ENCODE measurements at places on chromosomes 3 and 15. TPM values are rescaled to one million over a fixed set of nuclear protein-coding genes. Genes with fewer than 3 reads are reported as not detected.

GRCh38 chr15:62474771-62475124 is 309.7 kb upstream of the C2CD4B start:
- H3K27ac ChIP-seq, result peak overlapping the region; percentile 57
- no peak overlapping the region for H3K4me3 ChIP-seq
- H3K27me3 ChIP-seq, result no peaks in the 10 kb centered on the region
- H3K4me1 ChIP-seq, result peaks cover 48% of the 10 kb centered on the region

Gene GOLGA6B
- 0.80 TPM for total RNA-seq

GRCh38 chr15:88299497-88299896 is 43.0 kb upstream of the NTRK3 start:
- H3K27me3 ChIP-seq, result peaks cover 15% of the 10 kb centered on the region
- H3K36me3 ChIP-seq, result no peaks in the 10 kb centered on the region
- no peak overlapping the region for H3K4me3 ChIP-seq
- no peaks in the 10 kb centered on the region for H3K4me1 ChIP-seq
- no peak overlapping the region for H3K27ac ChIP-seq
- no peak for DNase-seq

GRCh38 chr3:148162132-148162531 is 535.6 kb upstream of the AGTR1 start:
- no peak for DNase-seq
- H3K27ac ChIP-seq, result no peak overlapping the region
- H3K4me1 ChIP-seq, result no peaks in the 10 kb centered on the region
- H3K36me3 ChIP-seq, result no peaks in the 10 kb centered on the region

DNA sequence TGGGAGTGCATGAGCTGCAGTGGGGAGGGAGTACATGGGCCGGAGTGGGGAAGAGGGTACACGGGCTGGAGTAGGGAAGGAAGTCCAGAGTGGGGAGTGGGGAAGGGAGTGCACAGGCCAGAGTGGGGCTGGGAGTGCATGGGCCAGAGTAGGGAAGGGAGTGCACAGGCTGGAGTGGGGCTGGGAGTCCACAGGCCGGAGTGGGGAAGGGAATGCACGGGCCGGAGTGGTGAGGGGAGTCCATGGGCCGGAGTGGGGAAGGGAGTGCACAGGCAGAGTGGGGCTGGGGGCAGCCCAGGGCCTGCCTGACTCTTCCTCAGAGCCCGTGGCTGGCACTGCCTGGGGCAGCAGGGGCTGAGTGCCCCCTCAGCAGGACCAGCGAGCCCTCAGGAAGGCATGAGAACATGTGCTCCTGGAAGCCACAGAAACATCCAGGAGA is 40.7 kb downstream of the KLF15 start:
- no peak overlapping the region for H3K4me3 ChIP-seq
- no peak overlapping the region for H3K27ac ChIP-seq
- no peak for DNase-seq
- H3K27me3 ChIP-seq, result no peaks in the 10 kb centered on the region
- H3K36me3 ChIP-seq, result no peaks in the 10 kb centered on the region
- H3K4me1 ChIP-seq, result no peaks in the 10 kb centered on the region

Gene GPR156
- 0.29 TPM for total RNA-seq

Gene KBTBD12
- 0.72 TPM for total RNA-seq

DNA sequence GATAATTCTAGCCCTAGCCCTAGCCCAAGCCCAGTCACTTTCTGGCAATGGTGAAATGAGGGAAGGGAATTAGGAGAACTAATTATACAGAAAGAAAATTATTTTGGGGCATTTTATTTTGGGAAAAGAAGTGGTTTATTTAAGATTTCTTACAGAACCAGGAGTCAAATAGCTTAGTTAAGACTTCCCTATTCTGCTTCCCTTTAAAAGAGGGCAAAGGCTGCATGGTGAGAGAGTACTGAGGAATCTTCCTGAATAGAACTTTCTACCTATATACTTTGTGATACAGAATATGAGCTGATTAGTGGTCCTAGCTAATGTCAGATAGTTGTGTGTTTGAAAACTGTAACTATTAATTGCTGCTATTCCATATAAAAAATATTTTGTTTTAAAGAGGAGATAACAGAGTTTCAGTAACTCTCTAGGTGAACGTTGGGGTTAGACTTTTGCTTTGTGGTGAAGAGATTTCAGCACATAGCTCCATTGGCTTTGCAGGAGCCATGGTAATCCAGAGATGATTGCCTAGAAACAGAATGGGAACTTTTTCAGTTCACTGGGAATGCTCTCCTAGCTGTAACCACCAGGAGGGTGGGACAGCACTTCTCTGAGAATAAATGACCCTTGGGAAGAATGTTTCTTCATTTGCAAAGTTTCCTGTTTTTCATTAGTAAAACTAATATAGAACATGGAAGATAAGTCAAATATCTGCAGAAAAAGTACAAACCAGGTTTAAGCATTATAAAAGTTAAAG is 5.3 kb upstream of the GCSAM start:
- DNase-seq, result no peak
- no peak overlapping the region for H3K27ac ChIP-seq
- H3K27me3 ChIP-seq, result no peaks in the 10 kb centered on the region
- no peak overlapping the region for H3K4me3 ChIP-seq
- H3K4me1 ChIP-seq, result no peaks in the 10 kb centered on the region
- no peaks in the 10 kb centered on the region for H3K36me3 ChIP-seq

DNA sequence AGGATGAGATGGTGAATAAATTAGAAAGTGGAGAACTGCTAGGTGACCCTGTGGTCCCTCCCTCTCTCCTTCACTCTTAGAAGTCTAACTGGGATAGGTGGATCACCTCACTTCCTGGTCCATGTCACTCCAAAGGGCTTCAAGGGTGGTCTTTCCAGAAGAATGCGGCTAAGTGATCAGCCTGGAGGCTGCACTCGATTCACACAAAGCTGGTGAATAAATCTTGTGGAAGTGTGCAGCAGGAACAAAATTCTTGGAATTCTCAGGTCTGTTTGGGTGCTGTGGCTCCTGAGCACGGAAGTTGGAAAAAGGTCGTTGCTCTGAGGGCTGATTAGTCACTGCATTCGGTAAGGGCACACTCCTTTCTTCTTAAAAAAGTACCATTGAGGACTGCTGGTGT is 46.3 kb downstream of the GASK1A start:
- H3K27ac ChIP-seq, result no peak overlapping the region
- H3K27me3 ChIP-seq, result no peaks in the 10 kb centered on the region
- H3K4me1 ChIP-seq, result peaks cover 5% of the 10 kb centered on the region
- no peaks in the 10 kb centered on the region for H3K36me3 ChIP-seq
- DNase-seq, result no peak
- H3K4me3 ChIP-seq, result no peak overlapping the region

GRCh38 chr15:88242586-88243555 is 13.7 kb downstream of the NTRK3 start:
- DNase-seq, result no peak
- no peak overlapping the region for H3K27ac ChIP-seq
- no peak overlapping the region for H3K4me3 ChIP-seq
- peaks cover 11% of the 10 kb centered on the region for H3K27me3 ChIP-seq

- DNase-seq, result no peak
- H3K4me3 ChIP-seq, result peak overlapping the region; percentile 74
- H3K27ac ChIP-seq, result peak overlapping the region; percentile 87
- no peaks in the 10 kb centered on the region for H3K27me3 ChIP-seq
These were observed 663 bp downstream of the PDCD10 start for GRCh38 chr3:167733961-167734497.

DNA sequence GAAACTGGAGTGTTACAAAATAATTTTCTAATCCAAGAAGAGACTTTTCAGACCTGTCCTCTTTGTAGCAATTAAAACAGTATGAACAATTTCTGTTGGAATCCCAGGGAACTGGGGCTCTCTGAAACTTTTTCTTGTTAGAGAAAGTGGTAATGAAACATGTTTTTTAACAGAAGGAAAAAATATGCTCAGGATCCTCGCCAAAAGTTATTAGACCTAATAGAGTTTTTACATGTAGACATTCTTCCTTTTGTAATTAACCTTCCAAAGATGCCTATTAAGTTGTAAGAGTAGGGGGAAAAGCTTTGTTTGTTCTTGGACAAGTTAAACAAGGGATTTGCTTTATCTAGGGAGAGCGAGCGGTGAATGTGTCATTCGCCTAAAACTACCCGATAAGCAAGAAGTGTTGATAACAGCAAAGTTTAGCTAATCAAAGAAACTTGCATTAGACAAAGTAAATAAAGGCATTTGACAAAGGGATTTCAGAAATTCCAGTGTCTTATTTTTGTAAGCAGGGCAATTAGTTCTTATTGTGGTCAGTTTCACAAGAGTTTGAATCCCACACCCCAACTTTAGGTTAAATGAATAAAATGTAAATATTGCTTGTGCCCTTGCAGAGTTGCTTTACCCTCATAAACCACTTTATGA is 2.3 kb downstream of the RARB start:
- peaks cover 12% of the 10 kb centered on the region for H3K4me1 ChIP-seq
- peak overlapping the region; percentile 56 for H3K4me3 ChIP-seq
- no peak overlapping the region for H3K27ac ChIP-seq

GRCh38 chr3:176767385-176767784 is 429.9 kb downstream of the TBL1XR1 start:
- H3K4me3 ChIP-seq, result no peak overlapping the region
- DNase-seq, result no peak
- no peaks in the 10 kb centered on the region for H3K36me3 ChIP-seq
- H3K27me3 ChIP-seq, result no peaks in the 10 kb centered on the region

DNA sequence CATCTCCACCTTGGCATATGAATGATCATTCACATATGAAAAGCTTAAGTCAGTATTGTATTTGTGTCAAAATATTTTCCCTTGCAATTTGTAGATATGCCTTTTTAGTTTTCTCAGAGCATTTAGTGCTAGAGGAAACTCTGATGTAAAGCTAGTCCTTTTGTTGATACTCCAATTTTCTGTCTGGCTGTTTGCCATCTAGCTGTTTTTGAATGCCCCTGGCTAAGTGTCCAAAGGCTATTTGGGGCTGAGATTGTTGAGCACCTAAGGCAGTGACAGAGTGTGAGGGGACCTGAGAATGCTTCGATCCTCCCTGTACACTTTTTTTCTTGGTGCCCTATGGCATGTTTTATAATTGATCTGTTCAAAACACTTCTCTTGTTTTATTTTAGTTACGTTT is 3.1 kb downstream of the SLC51B start:
- no peak overlapping the region for H3K27ac ChIP-seq
- H3K4me1 ChIP-seq, result peaks cover 10% of the 10 kb centered on the region
- no peak overlapping the region for H3K4me3 ChIP-seq
- no peak for DNase-seq
- no peaks in the 10 kb centered on the region for H3K36me3 ChIP-seq

DNA sequence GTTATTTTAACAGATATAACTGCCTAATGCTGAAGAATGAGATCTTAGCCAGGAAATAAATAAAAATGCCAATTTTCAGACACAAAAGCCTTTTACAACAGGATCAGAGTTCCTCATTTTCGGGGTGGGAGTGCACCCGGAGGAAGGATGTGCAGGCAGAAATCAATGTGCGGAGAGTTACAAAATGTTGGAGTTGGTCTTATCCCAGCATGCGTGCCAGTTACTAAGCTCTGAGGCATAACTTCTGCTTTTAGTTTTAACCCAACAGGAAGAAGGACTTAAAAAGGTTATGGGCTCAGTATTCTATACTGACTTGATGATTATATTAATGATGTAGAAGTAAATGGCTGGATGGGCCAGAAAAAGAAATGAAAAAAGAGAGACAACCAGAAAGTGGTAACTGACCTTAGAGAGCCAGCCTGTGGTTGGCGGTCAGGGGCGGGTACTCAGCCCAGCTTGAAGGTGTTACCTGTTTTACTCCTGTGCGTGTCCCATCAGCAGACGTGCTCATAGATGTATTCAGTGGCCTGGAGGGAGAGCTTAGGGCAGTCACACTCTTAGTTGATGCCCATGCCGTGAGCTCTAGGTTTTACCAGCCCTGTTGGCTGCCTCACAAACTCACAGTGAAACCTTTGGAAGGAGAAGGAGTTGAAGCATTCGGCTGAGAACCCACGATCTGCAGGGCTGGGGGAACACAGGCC is 164.7 kb downstream of the SV2B start:
- no peaks in the 10 kb centered on the region for H3K36me3 ChIP-seq
- no peaks in the 10 kb centered on the region for H3K27me3 ChIP-seq
- no peak for DNase-seq
- H3K27ac ChIP-seq, result peak overlapping the region; percentile 75

Gene PHLDB2
- 81.5 TPM for total RNA-seq

- H3K27me3 ChIP-seq, result no peaks in the 10 kb centered on the region
- no peak for DNase-seq
- H3K4me3 ChIP-seq, result no peak overlapping the region
- H3K4me1 ChIP-seq, result no peaks in the 10 kb centered on the region
- H3K27ac ChIP-seq, result no peak overlapping the region
These were observed 29.6 kb downstream of the LMLN start for GRCh38 chr3:197989651-197990050.

DNA sequence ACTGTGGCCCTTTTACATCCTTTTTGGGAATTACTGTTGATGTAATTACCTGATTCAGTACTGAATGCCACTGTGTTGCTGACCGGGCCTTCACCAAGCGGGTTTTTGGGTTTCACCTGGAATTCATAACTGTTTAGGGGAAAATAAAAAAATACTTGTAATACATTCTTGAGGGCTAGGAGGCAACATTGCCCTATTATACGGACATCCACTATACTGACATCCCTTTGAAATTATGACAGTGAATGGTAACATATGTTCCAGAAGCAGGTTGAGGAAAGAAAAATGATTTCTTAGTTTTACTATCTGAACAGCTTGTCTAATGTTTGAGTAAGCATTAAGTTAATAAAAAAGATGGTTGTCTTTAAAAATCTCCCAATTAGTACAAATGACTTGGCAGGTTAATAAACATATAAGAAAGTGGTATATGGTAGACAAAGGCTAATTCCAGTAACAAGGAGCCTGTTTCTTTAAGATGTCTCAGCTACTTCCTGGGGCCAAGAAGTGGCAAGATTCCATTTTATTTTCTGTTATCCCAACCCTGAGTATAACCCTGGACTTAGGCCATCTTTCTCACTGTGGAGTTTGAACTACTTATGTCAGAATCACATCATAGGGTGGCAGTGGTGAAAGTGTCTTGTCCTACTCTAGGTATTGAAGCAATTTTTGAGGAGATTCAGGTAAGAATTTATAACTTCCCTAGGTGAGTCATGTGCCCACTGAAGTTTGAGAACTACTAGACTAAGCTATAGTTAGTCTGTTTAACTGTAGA is 45.5 kb downstream of the TFG start:
- H3K27me3 ChIP-seq, result no peaks in the 10 kb centered on the region
- H3K4me1 ChIP-seq, result no peaks in the 10 kb centered on the region
- H3K4me3 ChIP-seq, result no peak overlapping the region
- no peak for DNase-seq
- peaks cover 49% of the 10 kb centered on the region for H3K36me3 ChIP-seq

Gene GPR149
- total RNA-seq, result not detected

GRCh38 chr3:151580591-151580990 is 119.7 kb upstream of the IGSF10 start:
- H3K27ac ChIP-seq, result peak overlapping the region; percentile 51
- no peak overlapping the region for H3K4me3 ChIP-seq
- DNase-seq, result no peak

- DNase-seq, result no peak
- H3K36me3 ChIP-seq, result no peaks in the 10 kb centered on the region
- H3K27me3 ChIP-seq, result no peaks in the 10 kb centered on the region
- H3K4me1 ChIP-seq, result no peaks in the 10 kb centered on the region
- no peak overlapping the region for H3K4me3 ChIP-seq
These were observed 245.0 kb downstream of the SHOX2 start for GRCh38 chr3:157861076-157861765.

Gene SLC9A9
- 27.4 TPM for total RNA-seq

DNA sequence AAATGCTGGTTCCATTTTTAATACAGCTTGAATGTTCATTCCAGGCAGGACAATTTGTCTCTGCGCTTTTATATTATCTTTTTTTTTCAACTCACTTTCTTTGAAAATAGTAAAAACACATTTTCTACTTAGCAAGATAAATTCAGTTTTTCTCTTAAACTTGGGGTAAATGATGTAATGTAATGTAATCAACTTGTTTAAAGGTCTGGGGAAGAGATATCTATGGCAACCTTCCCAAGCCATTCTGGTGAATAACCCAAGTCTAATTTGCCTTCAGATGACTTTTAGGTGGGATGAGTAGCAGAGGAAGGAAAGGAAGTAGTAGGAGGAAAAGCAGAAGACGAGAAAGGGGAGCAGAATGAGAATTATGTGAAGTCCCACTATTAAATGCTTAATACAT is 335.1 kb downstream of the SV2B start:
- no peaks in the 10 kb centered on the region for H3K27me3 ChIP-seq
- DNase-seq, result no peak
